Neural progenitor cell (in vitro differentiated cells): ENCODE measurements at places on chromosomes 13 and 19.
A peak's percentile ranks its signal among the peaks of the same experiment; 100 is the strongest.

DNA sequence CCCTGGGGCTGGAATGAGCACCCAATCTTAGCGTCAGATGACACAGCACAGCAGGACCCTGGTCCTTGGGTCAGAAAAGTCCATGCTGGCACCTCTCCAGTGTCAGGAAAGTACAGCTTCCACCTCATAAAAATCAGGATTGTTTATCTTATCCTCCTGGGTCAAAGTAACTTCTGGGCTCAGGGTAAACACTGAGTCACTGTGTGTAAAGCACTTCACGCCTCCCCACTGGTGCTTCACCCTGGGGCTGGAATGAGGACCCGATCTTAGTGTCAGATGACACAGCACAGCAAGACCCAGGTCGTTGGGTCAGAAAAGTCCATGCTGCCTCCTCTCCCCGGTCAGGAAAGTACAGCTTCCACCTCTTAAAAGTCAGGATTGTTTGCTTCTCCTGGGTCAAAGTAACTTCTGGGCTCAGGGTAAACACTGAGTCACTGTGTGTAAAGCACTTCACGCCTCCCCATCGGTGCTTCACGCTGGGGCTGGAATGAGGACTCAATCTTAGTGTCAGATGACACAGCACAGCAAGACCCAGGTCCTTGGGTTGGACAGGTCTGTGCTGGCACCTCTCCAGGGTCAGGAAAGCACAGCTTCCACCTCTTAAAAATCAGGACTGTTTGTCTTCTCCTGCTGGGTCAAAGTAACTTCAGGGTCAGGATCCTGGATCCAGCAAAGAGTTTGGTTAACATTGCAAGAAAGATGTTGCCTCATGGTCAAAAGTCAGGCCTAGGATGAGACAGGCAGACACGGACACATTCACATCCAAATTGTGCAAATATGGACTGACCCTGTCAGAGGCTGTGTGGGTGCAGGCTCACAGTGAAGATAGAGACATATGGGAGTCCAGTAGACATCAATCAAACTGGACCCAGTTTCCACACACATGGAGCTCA is 39.2 kb upstream of the CYP2A7 start:
- DNase-seq = no peak

DNA sequence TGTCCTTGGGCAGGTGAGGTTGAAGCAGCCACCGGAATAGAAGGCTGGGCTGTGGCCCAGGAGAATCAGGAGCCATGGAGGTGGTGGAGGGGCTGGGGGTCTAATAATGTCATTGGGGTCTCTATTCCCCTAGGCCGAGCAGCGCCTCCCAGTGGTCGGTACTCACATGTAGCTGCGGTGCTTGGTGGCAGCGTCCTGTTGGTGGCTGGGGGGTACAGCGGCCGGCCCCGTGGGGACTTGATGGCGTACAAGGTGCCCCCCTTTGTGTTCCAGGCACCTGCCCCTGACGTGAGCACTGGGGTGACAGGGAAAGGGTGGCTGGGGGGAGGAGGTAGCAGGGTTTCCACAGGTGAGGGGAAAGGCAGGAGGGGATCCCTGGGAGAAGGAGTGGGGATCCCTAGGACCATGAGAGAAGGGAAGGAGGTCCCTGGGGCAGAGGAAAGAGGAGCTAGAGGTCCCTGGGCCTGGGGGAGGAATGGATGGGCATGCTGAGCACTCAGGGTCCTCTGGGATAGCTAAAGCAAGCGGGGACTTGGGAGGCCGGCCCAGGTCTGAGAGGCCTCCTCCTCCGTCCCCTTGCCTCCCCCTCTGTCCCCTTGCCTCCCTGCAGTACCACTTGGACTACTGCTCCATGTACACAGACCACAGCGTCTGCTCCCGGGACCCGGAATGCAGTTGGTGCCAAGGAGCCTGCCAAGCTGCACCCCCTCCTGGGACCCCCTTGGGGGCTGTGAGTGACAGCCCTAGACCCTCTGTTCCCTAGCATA is 18.1 kb downstream of the MEGF8 start:
- peak; percentile 52 for DNase-seq

DNA sequence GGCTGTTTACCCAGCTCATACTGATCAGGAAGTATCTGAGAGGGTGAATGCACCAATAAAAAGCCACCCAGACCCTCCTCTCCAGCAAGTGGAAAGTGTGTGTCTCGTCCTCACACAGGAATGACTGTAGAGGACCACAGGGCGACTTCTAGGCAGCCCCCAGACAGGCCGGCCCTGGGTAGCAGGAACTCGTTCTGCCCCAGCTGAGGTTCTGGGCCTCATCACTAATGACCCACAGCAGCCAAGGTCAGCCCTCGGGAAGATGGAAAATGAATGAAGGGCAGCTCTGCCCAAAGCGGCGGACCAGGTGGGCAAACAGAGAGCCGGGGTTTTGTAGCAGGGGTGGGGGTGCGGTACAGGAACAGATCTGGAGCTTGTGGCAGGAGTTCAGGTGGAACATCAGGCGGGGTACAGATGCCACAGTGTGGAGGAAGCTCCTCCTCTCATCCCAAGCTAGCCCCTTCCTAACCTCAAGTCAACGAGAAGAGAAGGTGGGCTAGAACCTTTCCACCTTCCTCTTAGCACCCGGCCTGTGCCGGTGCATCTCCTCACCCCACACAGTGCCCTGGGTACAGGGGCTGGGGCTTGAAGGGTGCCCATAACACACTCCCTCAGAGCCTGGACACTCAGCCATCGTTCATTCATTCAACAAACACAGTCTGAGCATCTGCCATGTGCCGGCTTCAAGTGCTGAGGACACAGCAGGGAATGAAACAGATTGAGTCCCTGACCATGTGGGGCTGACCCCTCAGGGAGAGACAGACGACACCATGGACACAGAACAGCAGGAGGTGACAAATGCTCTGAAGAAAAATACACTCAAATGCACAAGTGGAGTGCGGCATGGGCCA is 36.2 kb downstream of the RFX2 start:
- no peak for DNase-seq

- DNase-seq = no peak
These were observed 2.5 kb upstream of the ECH1 start for GRCh38 chr19:38834104-38834490.

GRCh38 chr19:4068047-4068966 is 1.6 kb upstream of the ZBTB7A start:
- no peak for DNase-seq

GRCh38 chr13:22128441-22129408 is 457.9 kb downstream of the FGF9 start:
- DNase-seq = no peak

- DNase-seq = no peak
These were observed 89.9 kb upstream of the STARD13 start for GRCh38 chr13:33375421-33375820.

- peak; percentile 63 for DNase-seq
These were observed 722 bp downstream of the DCAF15 start for GRCh38 chr19:13952931-13953531.

DNA sequence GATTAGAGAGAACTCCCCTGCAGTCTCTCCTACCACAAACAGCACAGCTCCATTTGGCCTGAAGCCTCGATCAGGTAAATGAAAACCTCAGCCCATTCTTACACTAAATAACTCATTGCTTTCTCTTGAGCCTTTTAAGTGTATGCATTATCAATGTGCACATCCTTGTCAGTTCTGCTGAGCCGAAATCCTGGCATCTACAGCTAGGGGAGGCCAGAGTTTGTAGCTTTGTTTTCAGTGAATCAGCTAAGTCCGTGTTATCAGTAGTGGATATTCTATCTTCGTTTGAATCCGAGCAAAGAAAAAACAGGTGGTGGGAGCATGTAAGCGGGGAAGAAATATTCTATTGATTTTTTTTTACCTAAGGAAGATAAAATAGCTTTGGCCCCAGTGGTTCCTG is 84.4 kb downstream of the ESD start:
- DNase-seq = peak; percentile 34

DNA sequence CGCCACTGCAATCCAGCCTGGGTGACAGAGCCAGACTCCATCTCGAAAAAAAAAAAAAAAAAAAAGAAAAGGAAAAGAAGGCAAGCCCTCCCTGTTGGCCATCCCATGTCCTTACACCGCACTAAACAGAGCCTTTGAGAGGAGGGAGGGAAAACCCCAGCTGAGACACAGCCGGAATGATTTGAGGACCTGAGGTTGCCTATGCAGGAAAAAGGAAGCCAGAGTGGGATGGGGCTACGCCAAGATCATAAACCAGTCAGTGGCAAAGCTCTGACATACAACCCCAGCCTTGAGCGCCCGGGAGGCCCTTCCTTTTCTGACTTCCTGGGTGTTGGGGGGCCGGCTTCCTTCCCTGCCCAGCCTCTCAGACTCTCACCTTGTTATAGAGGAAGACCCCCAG is 12.5 kb upstream of the CHERP start:
- no peak for DNase-seq

DNA sequence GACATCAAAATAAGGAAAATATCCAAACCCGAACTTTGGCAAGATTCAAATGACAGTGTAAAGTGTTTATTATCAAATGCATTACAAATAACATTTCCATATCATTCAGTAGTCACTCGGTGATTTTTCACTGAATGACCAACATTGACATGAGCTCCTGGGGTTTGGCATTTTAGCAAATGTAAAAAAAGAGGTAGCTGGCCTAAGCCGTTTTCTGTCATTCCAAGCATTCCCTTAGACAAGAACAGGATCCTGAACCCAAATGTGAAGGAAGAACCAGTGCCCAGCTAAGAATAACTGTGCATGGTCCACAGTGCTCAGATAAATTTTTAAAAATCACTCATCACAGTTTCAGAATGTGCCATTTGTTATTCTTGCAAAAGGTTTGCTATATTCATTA is 327.9 kb downstream of the GPC6 start:
- peak; percentile 20 for DNase-seq

- DNase-seq = no peak
These were observed 78.2 kb downstream of the SHISA2 start for GRCh38 chr13:25973576-25973975.

GRCh38 chr19:2227415-2228156 is 8.5 kb downstream of the PLEKHJ1 start:
- DNase-seq = no peak

GRCh38 chr13:60427285-60427684 is 30.3 kb downstream of the TDRD3 start:
- no peak for DNase-seq

DNA sequence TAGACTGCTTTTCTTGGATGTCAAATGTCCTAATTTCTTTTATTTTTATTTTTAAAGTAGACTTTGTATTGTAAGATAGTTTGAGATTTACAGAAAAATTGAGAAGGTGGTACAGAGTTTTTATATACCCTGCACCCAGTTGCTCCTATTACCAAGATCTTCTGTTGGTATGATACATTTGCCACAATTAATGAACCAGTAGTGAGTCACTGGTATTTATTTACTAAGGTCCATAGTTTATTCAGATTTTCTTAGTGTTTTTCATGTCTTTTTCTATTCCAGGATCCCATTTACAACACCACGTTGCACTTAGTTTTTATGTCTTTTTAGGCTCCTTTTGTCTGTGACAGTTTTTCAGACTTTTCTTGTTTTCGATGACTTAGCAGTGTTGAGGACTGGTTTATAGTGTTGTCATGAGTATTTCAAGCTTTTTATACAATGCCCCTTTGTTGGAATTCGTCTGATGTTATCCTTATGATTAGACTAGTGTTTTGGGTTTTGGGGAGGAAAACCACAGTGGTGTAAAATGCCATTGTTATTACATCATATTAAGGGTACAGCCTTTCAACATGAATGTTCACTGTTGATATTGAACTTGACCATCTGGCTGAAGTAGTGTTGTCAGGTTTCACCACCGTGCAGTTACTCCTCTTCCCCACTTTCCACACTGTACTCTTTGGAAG is 35.9 kb downstream of the COG3 start:
- no peak for DNase-seq
